ENCODE measurements at places on chromosomes 6 and 20.

DNA sequence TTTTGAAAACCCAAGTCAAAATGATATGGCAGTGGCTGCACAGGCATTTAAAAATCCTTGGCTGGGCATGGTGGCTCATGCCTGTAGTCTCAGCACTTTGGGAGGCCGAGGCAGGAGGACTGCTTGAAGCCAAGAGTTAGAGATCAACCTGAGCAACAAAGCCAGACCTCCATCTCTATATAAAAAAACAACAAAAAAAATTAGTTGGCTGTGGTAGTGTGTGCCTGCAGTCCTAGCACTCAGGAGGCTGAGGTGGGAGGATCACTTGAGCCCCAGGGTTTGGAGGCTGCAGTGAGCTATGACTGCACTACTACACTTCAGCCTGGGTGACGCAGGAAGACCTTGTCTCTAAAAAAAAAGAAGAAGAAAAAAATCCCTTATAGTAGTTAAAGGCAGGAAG, 142.9 kb downstream of the MYB start:
- DNase-seq, result no peak

- no peak for DNase-seq
Measured at GRCh38 chr6:134850721-134851305, 99.1 kb downstream of the ALDH8A1 start.

DNA sequence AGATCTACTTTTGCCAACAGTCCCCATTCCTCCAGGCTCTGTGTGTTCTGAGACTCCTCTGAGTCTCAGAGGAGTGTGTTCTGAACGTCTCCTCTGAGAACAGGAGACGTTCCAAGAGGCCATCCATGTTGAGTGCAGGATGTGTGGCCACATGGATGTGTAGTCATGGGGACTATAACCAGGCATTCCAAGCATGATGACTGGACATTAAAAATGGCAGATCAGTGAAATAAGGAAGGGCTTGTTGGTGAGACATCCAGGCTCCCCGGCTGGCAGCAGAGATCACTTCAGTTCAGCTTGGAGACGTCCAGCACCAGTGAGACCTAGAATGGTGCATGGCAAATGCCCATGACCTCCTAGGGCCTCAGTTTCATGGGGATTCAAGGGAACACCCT, 34.3 kb upstream of the POU5F1 start:
- no peak for DNase-seq

DNA sequence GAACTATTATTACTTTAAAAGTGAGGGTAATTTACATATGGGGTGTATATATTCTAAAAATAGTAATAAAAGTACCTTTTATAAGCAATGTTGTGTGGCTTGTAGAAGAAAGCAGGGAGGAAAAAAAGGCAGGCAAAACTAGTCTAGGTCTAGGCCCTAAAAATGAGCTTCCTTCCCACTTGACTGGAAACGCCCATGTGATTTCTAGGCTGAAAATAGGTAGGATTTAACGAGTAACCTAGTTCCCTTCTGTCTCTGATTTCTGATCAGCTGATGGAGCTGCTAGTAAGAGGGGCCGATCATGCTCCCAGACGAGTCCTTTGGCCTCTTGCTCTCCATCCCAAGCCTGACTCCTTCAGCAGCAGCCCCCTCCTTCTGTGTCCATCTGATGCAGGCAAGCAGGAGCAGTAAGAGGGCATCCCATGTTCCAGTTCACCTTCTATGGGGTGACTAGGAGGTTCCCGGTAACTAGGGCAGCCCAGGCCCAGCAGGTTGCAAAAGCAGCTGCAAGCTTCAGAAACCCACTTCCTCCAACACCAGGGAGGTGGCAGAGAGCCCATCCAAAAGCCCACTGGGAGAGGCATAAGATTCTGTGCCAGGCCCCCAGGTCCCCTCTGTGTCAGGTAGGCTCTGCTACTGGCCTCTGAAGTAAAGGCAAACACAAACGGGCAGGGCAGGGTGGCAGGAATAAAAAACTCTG, 24.4 kb downstream of the TBC1D20 start:
- DNase-seq, result no peak

- peak; percentile 9 for DNase-seq
Measured at GRCh38 chr6:139249395-139249794, 42.4 kb downstream of the TXLNB start.

- DNase-seq, result no peak
Measured at GRCh38 chr6:143123081-143123480, 62.4 kb downstream of the AIG1 start.

DNA sequence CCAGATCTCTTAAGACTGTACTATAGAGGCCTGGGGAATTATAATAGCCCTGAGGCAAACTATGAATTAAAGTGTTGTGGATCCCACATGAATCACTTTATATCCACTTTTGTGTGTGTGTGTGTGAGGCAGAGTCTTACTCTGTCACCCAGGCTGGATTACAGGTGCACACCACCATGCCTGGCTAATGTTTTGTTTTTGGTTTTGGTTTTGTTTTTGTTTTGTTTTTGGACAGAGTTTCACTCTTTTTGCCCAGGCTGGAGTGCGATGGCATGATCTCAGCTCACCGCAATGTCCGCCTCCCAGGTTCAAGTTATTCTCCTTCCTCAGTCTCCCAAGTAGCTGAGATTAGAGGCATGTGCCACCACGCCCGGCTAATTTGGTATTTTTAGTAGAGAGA, 32.2 kb upstream of the MICB start:
- no peak for DNase-seq

GRCh38 chr20:50655311-50655880, 35.9 kb downstream of the RIPOR3 start:
- DNase-seq, result no peak

DNA sequence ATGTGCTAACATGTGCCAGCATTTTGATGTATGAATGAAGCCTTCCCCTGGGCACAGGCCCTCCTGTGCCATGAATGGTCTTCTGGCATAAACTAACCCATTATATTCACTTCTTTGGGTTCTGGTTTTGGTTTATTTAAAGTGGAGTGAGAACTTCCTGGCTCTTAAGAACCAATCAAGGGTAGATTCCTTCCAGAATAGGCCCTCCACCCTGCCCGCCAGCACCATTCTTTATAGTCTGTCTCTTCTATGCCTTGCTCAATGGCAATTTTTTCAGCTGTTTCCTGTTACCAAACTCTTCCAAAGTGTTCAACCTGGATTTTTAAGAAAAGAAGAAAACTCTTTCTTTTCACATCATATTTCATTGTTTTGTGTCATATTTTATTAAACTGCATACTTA, 44.1 kb downstream of the VEGFA start:
- no peak for DNase-seq

DNA sequence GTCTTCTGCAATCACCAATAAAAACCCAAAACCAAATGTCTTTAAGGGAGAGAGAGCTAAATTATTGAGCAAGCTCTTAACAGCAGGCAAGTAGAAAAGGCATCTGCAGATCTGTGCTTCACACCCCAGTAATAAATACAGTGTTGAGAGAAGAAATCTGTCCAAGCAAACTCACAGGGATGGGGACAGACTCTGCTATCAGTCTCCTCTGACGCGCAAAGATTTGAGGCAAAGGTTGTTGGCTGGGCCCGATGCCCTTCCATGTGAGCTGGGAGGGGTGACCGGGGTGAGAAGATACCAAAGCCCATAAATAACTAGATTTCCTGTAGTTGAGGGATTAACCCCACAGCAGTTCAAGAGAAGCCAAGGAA, 315.2 kb upstream of the SOX4 start:
- no peak for DNase-seq

- DNase-seq, result no peak
Measured at GRCh38 chr6:114550316-114550715, 207.5 kb upstream of the HS3ST5 start.

DNA sequence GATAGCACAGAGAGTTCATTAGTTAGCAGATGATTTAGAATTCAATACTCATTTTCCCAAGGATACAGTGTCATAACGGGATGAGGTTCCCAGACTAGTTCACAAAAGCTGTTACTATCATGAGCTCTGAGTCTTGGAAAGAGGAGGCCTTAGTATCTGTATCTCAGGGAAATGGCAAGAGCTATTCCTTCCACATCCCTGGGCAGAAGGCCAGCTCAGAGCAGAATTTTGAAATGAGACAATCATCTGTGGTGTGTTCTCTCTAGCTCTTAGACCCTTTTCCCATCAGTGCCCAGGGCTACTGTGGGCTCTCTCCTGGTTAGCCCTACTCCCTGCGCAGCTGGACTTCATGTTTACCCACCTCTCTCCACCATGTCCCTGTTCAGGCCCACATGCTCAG, 64.5 kb downstream of the JAG1 start:
- DNase-seq, result no peak

DNA sequence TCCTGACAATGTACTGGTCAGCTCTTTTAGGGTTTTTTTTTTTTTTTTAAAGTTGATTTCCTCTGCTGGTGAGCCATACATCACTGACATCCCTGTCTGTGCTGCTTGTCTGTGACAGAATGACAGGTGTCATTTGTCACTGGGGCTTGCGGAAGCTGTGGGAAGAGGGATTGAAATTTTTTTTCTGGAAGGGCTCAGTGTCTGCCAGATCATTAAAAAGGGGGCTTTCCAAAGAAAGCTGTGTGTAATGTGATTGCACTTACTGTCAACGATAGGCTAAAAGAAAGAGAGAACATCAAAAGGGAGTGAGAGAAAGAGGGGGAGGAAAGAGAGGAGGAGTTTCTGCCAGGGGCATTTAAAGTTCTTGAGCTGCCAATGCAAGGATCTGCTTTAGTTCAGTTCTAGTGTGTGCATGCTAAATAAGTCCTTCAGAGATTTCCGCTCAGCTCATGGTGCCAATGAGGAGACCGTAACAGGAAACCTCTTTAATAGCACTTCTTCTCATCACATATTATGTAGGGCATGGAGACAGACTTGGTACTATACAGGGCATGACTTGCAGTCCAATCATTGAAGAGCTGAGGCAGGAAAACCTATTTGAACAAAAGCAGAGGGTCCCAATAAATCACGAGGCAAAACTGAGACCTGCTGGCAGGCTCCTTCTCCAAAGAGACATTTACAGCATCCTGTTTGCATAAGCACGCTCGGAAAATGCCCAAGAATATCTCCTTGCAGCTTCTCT, 177.2 kb downstream of the TSHZ2 start:
- DNase-seq, result no peak

GRCh38 chr20:20161611-20162010, 109.3 kb downstream of the CFAP61 start:
- no peak for DNase-seq

GRCh38 chr6:160730911-160731310, 28.9 kb downstream of the PLG start:
- DNase-seq, result no peak

- DNase-seq, result no peak
Measured at GRCh38 chr20:58091810-58092209, 136.6 kb downstream of the ANKRD60 start.

GRCh38 chr6:41939176-41939847, 2.3 kb downstream of the CCND3 start:
- DNase-seq, result no peak

DNA sequence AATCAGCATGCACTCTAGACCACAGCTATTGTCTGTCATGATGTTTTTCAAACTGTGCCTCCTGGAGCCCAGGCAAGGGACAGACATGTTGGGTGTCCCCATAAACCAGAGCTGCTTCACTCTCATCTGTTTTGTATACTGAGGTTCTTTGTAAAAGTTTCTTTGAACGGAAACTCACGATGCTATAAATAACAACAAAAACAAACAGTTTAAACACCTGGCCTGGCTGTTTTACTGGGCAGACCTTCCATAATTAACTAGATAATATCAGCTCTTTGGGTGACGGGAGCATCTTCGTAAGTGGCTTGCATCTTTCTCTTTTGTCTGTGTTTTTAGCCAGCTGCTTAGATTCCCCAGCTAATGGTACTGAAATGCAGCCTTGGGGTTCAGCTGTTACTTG, 190.3 kb downstream of the ZDHHC14 start:
- DNase-seq, result no peak

DNA sequence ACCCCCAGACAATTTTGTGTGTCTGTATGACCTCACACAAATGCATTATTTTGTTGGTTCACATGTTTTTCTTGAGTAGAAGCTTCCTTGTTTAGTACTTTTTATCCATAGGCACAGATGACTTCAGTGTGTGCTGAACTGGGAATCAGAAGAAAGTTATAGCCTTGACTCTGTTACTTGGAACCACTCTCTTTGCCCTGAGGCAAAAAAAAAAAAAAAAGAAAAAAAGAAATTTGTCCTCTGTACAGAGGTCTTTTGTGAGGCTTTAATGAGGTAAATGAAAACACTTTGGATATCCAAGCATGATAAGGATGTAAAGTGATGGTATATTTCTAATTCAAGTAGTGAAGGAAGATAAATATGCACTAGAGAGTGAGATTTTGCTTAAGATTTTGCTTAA, 51.9 kb downstream of the TRMT11 start:
- DNase-seq, result no peak

DNA sequence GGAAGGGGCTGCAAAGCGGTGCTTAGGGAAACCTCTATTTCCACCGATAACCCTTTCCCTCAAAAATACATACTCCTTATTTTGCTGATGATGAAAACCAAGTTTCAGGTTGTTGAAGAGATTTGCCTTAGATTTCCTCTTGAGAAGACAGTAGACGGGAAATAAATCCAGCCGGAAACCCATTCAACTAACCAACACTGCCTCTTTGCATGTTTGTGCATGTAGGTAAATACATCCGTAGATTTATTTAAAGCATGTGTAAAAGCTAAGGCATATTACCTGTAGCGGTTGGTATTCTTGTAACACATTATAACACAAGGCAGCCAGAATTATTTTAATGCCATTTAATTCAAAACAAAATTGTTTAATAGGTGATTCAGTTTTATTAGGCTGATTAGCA, 136.3 kb upstream of the SLC22A23 start:
- DNase-seq, result no peak

- DNase-seq, result peak; percentile 21
Measured at GRCh38 chr6:2353412-2354137, 108.2 kb upstream of the GMDS start.

GRCh38 chr20:10250902-10251301, 32.3 kb downstream of the SNAP25 start:
- DNase-seq, result no peak

Measured in stimulated activated CD8-positive, alpha-beta memory T cell treated with anti-CD3 and anti-CD28 coated beads, Interleukin-7, amount 100 ng/mL, for 24 hours (primary cell).